Activated T-helper 1 cell treated with anti-CD3 and anti-CD28 coated beads, Interleukin-2, amount 50 U/mL, for 16 hours (primary cell): ENCODE measurements at places on chromosomes 6 and 20.

- DNase-seq = no peak
Measured at GRCh38 chr6:168890306-168890980, 363.2 kb downstream of the THBS2 start.

DNA sequence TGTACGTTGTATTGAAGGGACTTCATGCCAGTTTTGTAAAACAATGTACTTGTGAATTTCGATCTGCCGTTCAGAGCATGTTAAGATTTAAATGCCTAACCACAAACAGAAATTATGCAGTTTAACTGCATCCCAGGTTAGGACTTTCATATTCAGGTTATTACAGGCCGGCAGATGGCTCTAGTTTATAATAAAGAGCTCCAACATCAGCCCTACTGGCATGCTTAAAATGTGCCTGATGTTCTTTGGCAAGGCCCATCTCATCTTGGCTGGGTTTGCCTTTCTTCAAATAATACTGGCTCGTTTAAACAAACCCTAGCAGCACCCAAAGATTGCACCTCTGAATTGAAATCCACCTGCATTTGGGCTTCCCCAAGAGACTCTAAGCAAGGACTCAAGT lies 169.3 kb upstream of the RIN2 start:
- DNase-seq = no peak

DNA sequence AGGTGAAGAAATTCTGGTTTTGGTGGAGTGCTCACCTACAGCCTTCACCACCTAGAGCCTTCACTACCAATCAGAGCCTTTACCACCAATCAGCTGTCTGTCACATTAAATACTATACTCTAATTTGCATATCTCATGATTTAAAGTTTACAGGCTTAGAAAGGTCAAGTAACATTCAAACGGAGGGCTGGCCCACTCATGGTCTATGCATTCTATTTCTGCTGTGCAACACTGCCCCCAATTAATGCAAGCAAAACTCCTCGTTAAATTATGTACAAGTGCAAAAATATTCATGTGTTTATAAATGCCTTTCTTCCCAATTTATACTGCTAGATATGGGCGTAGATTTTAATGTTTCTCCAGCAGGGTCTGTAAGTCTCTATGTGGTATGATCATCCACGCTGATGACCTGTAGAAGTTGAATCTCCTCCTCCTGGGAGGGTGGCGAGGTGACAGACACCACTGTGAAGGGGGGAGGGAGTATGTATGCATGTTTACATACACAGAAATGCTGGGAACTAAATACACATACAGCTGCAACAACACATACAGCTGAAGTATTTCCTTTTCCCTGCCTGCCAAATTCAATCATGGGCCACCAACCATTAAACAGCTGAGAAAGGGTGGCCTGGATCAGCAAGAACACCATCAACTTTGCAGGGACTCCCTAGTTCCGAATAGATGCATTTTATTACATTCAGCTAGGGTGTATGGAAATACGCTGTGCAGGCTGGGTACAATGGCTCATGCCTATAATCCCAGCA lies 13.1 kb downstream of the RRAGD start:
- DNase-seq = no peak

- no peak for DNase-seq
Measured at GRCh38 chr6:163994566-163994965, 580.0 kb downstream of the QKI start.

DNA sequence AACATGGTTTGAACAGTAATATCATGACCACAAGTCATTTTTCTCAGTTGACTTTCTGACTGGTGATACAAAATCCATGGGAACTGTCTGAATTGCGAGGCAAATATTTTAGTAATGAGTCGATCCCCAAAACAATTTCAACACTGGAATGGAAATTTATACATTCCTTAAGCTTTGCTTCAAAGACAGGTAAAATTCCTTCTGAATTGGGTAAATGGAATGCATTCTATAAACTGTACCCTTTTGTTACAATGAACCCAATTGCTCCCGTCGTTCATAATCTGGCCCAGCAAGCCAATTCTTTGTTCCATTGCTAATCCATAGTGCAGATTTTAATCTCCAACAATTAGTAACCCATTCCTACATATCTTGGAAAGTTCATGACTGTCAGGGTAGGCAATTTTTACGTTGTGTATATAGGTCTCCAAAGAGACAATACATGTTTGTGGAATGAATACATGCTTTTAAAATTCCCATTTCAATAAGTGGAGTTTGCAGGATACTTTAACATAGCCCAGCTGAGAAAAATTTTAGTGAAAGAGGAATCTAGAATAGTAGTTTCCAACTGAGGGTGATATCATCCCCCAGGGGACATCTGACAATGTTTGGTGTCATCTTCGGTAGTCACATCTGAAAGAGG lies 32.7 kb downstream of the CYP24A1 start:
- DNase-seq = no peak

DNA sequence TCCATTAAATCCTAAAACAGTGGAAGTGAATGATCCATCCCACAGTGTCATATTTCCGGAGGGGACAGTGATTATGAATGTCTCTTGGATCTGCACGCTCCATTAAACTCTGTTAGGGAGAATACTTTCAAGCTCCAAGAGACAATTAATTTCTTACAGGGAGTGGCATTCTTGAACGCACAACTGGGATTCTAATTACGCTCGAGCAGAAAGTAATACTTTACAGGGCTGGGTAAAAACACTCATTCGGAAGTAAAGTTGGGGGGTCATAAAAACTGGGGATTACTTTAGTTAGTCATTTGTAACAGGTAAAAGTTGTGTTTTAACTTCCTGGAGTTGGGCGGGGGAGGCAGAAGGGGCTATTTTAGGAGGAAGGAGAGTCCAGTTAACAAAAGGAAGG lies 151.8 kb downstream of the ZFP64 start:
- DNase-seq = no peak

DNA sequence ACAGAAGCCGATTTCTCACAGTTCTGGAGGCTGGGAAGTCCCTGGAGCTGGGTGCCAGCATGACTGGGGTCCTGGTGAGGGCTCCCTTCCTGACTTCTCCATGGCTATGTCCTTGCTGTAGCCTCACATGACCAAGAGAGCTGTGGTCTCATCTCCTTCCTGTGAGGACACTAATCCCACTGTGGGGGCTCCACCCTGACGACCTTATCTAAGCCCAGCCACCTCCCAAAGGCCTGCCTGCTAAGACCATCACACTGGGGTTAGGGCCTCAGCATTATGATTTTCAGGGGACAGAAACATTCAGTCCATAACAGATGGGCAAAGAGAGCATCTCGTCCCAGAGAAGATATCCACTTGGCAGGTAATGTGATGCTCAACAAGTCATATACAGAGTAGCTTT lies 16.8 kb downstream of the RPP40 start:
- no peak for DNase-seq
